ENCODE measurements at places on chromosomes 4 and X.
A peak's percentile ranks its signal among the peaks of the same experiment; 100 is the strongest.

DNA sequence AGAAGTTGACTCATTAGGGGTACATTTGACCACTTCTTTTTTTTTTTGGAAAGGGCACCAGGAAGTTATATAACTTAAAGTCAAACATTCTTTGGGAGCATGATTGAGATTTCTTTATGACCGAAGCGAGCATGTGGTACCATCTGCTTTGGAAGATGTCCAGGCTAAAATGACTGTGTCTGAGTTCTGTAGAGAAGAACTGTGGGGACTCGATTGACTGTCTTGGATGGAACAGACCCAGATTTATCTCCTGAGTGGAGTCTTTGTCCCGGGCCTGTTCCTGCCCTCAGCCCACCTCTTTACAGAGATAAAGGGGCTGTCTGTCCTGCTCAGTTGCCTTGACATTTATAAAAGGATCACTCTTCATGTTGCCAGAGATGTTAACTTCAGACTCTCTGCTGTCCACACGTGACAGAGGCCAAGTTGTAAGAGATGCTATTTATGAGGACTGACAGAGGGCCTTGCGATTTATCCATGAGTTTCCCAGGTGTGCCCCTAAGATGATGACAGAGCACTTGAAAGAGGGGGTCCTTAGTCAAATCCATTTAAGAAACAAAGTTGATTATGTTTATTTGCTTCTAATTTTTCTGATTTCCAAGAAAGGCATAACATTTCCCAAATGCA, 16.8 kb downstream of the SMIM20 start:
- no peak for DNase-seq

GRCh38 chrX:46922611-46923010, 10.4 kb downstream of the JADE3 start:
- no peak for DNase-seq

DNA sequence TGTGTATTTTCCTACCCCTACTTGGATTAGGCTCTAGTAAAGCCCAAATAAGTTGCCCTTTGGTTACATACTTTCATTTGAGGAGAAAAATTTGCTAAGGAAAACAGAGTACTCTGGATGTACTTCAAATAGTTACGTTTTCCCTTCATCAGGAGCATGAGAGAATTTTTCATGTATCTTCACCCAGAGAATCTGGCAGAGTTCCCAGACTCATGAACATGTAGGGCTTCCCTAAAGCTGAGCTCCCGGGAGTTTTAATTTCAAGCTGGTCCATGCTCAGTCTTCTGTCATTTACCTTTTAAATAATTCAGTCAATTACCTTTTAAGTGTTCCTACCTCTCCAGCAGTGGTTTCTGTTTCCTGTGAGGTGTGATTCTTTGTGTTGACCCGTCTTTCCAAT, 367.5 kb upstream of the GRID2 start:
- DNase-seq: peak; percentile 31

DNA sequence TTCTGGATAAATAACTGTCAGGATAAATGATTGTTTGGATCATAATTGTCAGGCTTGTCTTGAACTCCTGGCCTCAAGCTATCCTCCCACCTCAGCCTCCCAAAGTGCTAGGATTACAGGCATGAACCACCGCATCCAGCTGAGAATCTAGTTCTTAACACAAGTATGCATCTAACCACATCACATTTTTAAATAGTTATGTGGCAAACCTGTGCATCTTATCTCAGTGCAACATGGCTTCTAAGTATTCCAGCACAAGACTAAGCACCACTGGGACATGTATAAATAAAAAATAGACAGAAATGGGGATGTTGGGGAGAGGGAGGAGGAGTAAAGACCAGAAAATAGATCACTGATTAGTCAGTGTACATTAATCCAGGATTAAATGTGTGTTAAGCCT, 74.7 kb upstream of the TBL1X start:
- DNase-seq: no peak

DNA sequence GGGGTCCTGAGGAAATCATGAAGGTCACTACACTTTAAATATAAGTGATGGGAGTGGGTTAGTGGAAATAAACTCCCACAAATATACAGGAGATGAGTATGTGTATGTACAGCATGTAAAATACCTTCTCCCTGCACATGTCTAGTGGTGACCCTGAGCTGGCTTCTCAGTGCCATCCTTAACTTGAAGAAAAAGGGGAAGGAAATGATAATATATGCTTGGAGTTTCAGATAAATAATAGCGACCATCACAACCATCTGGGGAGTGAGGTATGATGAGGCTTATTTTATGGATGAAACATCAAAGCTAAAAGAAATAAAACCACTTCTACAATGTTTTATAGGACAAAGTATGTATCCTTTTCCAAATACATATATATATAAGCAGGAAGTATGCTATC, 41.0 kb upstream of the SORBS2 start:
- DNase-seq: no peak

- no peak for DNase-seq
Measured at GRCh38 chrX:102604327-102604726, 5.0 kb downstream of the ARMCX5 start.

- DNase-seq: no peak
Measured at GRCh38 chr4:171430495-171430894, 382.7 kb upstream of the GALNTL6 start.
